ENCODE measurements at places on chromosomes 2 and 18. TPM values are rescaled to one million over a fixed set of nuclear protein-coding genes. Genes with fewer than 3 reads are reported as not detected.
A peak's percentile ranks its signal among the peaks of the same experiment; 100 is the strongest.

RBM44 gene
- total RNA-seq = 1.1 TPM

- no peak for DNase-seq
Observed at GRCh38 chr2:96330407-96330806, 5.2 kb upstream of the NCAPH start.

DNA sequence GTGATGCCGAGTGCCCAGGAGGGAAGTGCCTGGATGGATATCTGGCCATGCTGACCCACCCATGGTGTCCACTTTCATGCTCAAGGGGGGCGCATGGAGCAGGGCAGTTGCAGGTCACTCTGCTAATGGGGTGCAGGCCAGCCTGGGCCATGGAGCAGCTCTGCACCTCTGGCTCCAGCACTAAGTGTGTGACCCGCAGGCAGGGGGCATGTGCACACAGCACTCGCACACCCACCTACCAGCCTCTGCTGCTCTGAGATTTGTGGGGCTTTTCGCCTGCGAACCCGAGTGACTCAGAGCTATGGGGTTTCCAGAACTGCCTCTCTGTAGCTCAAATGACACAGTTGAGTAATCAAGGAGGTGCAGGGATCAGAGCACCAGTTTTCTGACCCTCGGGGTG, 66.2 kb downstream of the CYP26B1 start:
- no peak for DNase-seq

DNA sequence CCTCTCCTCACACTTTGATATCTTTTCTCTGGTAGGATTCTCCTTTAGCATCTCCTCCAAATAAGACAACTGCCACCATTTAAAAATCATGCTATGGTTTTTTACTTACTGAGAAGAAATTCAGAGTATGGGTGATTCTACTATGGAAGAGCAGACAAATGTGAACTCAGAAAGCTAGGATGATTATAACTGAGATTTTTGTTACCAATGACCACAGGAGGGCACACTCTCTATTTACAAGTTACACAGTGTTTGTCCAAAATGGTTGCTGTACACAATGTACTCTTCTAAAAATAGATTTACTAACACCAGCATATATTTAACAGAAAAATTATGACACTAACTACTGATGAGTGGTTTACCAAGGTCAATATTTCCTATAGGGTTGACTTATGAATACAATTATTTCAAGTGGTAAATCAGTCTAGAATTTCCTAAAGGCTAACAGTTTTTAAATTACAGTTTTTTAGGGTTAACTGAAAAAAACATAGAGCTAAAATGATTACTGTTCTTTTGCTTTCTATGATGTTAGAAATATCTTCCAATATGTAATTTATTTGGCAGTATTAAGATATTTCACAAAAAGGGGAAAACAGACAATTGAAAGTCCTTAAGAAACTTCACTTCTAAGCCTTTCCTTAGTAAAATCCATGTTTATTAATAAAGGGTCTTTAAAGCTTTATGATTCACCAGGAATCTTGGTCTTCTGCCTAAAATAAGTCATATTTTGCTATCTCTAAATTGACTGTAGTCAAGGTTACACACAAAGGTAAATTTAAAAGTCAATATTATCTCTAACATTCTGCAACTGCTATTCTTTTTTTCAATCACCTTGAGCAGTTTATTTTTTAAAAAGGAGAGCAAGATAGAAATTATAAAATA, 57.2 kb downstream of the MAP4K3 start:
- no peak for DNase-seq

GRCh38 chr2:65724336-65724735, 291.9 kb upstream of the SPRED2 start:
- no peak for DNase-seq

GRCh38 chr2:222862106-222862908, 1.5 kb downstream of the ACSL3 start:
- DNase-seq = no peak

- DNase-seq = no peak
Observed at GRCh38 chr2:19747310-19748072, 154.3 kb downstream of the TTC32 start.

GRCh38 chr2:151186011-151186410, 75.7 kb downstream of the RBM43 start:
- DNase-seq = no peak

GRCh38 chr2:147135376-147135775, 709.5 kb upstream of the ACVR2A start:
- DNase-seq = no peak

DNA sequence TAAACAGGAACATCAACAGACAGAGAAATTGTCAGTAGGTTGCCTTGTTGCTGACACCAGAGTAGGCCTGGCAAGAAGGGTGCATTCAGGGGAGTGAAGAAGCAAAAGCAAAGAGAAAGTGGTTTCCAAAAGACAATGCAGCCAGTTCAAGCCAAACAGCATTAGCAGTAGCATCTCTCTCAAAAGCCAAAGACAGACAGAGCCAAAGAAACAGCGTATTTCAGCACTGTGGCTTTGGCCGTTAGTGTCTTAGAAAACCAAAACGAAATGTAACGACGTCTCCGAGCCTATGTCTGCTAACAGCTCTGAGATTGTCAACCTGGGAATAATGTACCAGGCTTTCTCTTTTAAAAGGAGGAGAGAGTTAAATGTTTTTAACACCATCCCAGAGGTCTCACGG, 178.6 kb downstream of the NRP2 start:
- no peak for DNase-seq

HOXD13 gene
- not detected for total RNA-seq

DNA sequence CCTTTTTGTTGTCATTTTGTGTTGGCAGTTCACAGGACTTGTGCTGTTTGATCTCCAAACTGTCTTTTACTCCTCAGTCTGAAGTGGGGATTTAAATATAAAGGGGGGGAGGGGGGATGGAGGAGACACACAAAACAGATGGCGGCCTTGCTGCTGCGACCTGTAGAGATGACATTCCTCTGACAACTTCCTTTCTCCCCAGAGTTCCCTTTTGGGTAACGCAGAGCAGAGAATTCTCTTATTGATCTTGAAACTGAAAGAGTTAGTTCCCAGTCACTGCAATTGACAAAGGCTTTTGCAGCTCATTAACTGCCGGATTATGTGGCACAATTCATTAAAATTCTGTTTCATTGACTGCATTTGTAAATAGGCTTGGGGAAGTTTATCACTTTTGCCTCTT, 279.3 kb downstream of the TSN start:
- DNase-seq = no peak

DNA sequence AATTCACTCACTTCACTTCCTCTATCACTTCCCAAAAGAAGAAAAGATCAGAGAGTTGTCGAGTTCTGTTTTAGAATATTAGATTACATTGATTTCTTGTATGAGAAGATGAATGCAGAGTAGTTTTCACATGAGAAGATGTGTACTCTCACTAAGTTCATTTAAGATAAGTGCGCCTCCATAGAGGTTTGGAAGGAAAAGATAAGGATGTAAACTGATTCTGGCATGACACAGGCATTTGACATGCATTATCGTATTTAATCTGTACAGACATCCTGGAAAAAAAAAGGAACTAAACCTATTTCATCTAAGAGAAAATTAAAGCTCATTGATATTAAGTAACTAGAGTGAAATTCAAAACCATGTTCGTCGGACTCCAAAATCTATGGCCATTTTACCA, 152.2 kb upstream of the CRIM1 start:
- no peak for DNase-seq

CPO gene
- total RNA-seq = not detected

DNA sequence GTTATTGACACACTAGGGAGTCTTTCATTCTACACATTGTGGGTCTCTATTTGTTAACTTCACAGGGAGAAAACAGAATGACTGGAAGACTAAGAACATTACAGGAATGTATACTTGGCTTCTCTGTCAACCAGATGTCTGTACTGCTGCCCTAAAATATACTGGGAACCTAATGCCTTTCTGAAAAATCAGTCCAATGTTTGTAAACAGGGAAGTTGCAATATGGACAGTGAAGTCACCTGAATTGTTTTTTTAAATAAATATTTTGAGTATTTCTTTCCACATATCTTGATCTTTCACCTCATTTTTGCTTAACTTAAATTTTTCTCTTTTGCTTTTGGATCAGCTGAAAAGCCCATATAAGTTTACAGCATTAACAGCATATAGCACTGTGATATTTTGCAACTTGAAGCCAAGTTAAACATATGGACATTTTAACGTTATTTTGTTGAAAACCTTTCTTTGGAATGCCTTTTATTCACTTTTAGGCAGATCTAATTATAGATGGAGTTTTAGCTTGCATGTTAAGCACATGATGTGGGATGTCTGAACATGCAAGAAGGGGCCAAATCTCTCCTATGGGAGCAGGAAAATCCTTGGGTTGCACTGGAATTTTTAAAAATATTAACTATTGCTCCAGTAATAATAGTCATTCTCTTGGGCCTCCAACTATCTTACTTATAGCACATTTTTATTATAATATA, 137.7 kb upstream of the TWIST2 start:
- DNase-seq = no peak

GALNT13 gene
- 0.64 TPM for total RNA-seq

PTGR3 gene
- total RNA-seq = 37.2 TPM

GRCh38 chr2:16073921-16074425, 133.6 kb downstream of the MYCN start:
- DNase-seq = no peak

- DNase-seq = peak; percentile 54
Observed at GRCh38 chr2:111117598-111118480, 2.9 kb upstream of the BCL2L11 start.

DNA sequence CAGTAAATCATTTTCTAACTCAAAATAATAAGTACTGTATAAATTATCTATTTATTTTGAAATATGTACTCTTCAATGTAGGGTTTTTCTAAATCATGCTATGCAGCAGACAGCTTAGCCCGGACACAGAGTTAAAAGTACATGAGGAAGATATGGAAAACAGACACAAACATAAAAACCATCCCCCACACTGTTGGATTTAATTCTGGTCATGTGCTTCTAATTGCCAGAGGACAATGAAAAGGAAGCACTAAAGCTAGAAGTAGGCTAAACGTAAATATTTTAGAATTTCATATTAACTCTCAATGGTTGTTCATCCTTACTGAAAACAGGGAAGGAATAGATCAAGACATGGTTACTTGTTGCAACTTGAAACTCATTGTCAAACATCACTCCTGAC, 420.7 kb downstream of the ERBB4 start:
- DNase-seq = no peak

DNA sequence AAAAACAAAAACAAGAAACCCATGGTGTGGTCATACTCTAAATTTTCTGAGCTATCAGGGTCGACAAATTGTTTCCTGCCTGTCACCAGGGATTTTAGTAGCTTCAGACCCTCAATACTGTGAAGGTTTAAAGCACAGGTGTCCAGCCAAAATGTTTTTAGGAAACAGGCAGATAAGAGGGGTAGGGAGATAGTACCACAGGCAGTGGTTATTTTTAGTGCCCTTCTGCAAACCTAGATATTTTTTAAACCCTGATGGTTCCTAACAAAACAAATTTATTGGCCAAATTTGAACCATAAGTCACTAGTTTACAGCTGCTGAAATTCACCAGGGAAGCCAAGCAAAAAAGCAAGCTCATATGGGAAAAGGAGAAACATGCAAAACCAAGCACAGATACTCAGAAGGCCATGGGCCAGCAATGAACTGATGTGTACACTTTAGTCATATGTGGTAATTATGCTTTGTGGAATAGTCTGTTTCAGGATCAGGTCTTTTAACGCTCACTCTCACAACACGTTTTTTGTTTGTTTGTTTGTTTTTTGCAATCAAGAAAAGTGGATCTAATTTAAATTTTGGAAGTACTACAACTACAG, 156.8 kb upstream of the STK17B start:
- DNase-seq = no peak

GRCh38 chr2:239609162-239609561, 208.3 kb upstream of the HDAC4 start:
- no peak for DNase-seq

DNA sequence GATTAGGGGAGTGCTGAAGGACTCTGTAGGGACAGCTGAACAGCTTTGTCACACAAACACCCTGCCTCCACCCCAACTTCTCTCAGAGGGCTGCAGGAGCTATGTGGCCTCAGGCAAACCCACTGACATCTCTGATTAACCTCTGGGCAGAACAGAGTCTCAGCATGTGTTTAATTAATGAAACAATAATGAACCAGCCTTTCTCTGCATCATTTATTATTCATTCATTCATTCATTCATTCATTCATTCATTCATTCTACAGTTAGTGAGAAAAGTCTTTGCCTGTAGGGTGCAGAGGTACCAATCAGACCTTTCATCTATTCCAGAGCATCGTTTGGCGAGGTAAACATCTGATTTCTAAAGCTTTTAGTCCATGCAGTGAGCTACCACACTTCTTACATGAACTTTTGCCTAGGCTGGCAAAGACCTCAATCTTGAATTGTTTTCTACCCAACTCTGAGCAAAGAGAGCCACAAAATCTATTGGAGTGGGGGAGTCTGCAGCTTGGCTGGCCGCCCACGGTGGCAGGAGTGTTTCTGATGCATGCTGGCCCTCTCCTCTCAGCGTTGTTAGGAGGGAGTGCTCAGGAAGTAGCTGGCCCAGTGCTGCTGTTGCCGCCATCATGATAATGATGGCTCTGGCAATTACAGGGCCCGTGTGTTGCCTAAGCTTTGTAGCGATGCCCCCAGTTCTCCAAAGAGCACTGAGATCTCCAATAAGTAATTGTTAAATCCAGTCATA, 198.9 kb downstream of the SMAD7 start:
- no peak for DNase-seq

DNA sequence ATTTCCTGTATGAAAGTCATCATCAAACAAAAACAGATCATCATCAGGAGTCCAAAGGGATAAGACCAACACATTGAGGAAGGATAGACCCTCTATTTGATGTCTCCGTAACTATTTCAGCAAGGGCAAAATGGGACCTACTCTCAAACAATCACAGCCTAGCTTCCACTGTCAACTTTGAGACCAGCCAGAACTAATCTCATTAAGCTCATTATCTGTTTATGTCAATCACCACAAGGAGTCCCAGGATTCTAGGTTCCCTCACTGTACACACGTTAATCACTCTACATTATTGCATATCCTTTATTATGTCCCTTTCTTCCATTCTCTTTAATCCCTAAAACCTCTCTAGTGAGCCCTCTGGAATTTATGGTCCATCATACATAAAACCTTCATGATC, 370.3 kb upstream of the LINC00305 start:
- no peak for DNase-seq

VAMP5 gene
- total RNA-seq = 70.8 TPM

DNA sequence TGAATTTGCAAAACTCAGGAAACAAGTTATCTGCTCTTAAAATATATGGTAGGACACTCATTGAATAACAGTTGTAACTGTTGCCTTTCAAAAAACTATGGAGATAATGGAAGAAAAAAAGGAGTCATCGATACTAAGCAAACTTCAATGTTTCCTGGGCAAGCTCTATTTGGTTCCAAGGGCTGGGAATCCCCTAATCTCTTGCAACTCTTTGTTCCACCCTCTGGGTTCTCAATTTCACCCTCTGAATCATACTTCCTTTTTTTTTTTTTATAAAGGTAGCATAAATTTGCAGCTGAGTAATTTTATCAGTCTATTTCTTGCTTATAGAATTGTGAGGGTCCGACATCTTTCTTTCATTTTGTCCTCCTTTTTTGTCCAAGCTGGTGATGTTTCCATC, 36.7 kb downstream of the SLC9A4 start:
- no peak for DNase-seq

TRIP12 gene
- total RNA-seq = 220 TPM
